ENCODE measurements at places on chromosomes 5 and 9.

GRCh38 chr5:134845335-134845851, 375 bp upstream of the C5orf24 start:
- DNase-seq: no peak

- no peak for DNase-seq
These were observed 27.1 kb downstream of the LCP2 start for GRCh38 chr5:170270293-170271069.

DNA sequence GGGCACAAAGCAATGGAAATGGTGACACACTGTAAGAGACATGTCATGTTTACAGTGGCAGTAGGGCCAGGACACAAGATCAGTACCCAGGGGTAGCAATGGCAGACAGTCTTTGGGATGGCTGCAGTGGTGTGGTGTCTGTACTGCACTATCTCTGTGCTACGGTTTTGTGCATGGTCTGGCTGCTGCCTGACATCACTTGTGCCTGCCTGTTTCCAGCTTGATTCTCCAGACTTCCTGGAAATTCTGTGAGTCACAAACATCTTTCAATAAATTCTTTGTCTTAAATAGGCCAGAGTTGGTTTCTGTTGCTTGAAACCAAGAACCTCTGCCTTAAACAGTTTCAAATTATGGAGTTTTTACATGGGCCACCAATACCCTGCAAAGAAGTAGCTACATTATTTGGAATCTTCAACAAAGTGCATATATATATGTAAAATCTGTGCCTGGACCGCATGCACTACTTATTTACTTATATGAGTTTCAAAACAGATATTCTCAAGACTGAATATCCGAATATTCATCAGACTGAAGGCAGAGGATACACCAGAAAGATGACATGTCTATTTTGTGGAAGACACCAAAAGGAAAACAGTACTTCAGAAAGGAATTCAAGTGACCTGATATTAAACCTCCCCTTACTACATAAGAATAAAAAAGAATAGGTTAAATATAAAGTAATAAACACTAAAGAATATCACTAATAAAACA, 188.1 kb downstream of the RFX3 start:
- no peak for DNase-seq

DNA sequence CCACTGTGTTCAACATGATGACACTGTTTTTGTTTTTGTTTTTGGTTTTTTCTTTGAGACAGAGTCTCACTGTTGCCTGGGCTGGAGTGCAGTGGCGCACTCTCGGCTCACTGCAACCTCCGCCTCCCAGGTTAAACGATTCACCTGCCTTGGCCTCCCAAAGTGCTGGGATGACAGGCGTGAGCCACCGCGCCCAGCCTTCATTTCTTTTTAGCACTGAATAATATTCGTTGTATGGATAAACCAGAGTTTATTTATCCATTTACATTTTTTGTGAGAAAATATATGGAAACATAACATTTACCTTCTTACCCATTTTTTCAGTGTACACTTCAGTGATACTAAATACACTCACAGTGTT, 4.2 kb downstream of the CARD19 start:
- no peak for DNase-seq

GRCh38 chr5:56126487-56127179, 106.5 kb downstream of the ANKRD55 start:
- peak; percentile 31 for DNase-seq

All from NCI-H748 treated with DMSO at 0.1 percent for 48 hours (cell line).